ENCODE measurements at places on chromosomes 12 and 14. TPM values are rescaled to one million over a fixed set of nuclear protein-coding genes. Genes with fewer than 3 reads are reported as not detected.

The PLEKHG7 gene
- not detected for polyA plus RNA-seq

The WNT5B gene
- polyA plus RNA-seq = 1.2 TPM

The GLT1D1 gene
- polyA plus RNA-seq = 1.8 TPM

The REM2 gene
- polyA plus RNA-seq = 0.78 TPM

The PLEK2 gene
- polyA plus RNA-seq = 0.41 TPM
